ENCODE measurements at places on chromosomes 4 and X.

DNA sequence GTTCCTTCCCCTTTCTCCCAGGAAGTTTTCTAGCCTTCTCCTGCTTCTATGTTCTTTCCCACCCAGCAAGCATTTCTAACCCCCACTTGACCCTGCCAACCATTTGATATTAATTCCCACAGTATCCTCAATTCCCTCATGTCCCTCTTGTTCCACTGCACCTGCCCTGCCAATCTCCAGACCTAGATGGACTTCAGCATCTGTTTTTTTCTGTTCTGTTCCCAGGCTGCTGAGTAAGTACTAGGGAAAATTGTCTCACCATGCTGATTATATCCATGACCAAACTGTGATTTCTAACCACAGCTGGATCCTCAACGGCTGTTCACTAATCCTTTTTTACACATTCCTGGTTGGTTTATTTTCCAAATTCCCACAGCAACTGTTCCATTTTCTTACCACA, 37.7 kb downstream of the CLCN5 start:
- H3K27ac ChIP-seq = no peak overlapping the region
- DNase-seq = no peak
- no peaks in the 10 kb centered on the region for H3K27me3 ChIP-seq
- H3K36me3 ChIP-seq = no peaks in the 10 kb centered on the region

GRCh38 chr4:142700531-142700930, 145.6 kb downstream of the INPP4B start:
- DNase-seq = no peak
- no peaks in the 10 kb centered on the region for H3K4me1 ChIP-seq
- no peaks in the 10 kb centered on the region for H3K36me3 ChIP-seq
- no peaks in the 10 kb centered on the region for H3K27me3 ChIP-seq
- H3K27ac ChIP-seq = no peak overlapping the region

DNA sequence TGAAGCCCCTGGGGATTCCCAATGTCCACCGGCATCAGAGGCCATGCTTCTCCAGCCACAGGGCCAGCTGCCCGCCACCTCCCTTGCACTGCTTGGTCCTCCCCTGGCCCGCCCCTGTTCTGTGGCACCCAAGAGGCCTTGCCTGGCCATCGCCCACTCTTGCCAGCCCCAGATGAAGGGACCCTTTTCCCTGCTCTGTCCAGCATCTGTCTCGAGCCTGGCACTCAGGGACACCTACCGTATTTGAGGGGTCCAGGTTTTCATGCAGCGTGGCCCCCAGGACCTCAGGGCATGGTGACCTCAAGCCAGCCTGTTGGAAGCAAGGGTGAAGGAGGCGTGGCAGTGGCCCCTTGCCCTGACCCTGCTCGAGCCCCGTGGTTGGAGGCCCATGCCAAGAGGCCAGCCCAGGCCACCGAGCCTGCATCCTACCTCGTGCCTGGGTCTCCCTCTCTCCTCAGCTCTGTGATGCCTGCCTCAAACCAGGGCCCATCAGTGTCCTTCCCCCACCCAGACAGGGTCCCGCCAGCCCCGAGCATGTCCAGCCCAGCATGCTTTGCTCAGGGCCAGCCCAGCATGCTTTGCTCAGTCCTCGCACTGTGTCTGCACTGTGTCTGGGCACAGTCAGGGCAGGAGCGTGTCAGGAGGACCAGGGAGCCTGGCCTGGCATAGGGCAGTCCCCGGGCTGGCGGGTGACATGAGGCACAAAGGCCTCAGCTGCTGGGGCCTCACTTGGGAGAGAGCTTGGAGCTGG, 14.3 kb upstream of the FGFR3 start:
- no peaks in the 10 kb centered on the region for H3K36me3 ChIP-seq
- H3K27me3 ChIP-seq = no peaks in the 10 kb centered on the region
- no peak overlapping the region for H3K27ac ChIP-seq
- peaks cover 6% of the 10 kb centered on the region for H3K4me1 ChIP-seq

GRCh38 chrX:53716328-53717088, 30.0 kb upstream of the HUWE1 start:
- H3K27ac ChIP-seq = peak overlapping the region; percentile 38
- DNase-seq = no peak

- no peak for DNase-seq
- no peaks in the 10 kb centered on the region for H3K27me3 ChIP-seq
- no peaks in the 10 kb centered on the region for H3K36me3 ChIP-seq
- no peaks in the 10 kb centered on the region for H3K4me1 ChIP-seq
Measured at GRCh38 chr4:30620711-30621110, 99.5 kb upstream of the PCDH7 start.

DNA sequence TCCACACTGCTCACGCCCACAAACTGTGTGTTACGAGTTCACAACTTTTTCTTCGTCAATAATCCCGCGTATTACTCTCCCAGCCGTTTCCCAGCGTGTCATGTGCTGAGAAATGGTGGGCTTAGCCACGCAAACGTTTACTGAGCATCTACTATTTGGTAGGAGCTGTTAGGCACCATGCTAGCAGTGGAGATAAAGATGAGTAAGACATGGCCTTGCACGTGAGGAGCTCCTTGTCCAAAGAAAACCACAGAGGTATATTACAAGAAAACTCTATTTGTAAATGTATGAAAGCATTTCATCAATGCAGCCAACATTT, 821 bp upstream of the TMEM128 start:
- peak overlapping the region; percentile 79 for H3K4me3 ChIP-seq
- peak overlapping the region; percentile 45 for H3K27ac ChIP-seq
- no peak for DNase-seq
- peaks cover 5% of the 10 kb centered on the region for H3K4me1 ChIP-seq

GRCh38 chr4:168562041-168562571, 65.3 kb downstream of the PALLD start:
- no peaks in the 10 kb centered on the region for H3K27me3 ChIP-seq
- no peak for DNase-seq
- H3K4me3 ChIP-seq = no peak overlapping the region
- peaks cover 46% of the 10 kb centered on the region for H3K4me1 ChIP-seq
- H3K27ac ChIP-seq = peak overlapping the region; percentile 82
- H3K36me3 ChIP-seq = no peaks in the 10 kb centered on the region

DNA sequence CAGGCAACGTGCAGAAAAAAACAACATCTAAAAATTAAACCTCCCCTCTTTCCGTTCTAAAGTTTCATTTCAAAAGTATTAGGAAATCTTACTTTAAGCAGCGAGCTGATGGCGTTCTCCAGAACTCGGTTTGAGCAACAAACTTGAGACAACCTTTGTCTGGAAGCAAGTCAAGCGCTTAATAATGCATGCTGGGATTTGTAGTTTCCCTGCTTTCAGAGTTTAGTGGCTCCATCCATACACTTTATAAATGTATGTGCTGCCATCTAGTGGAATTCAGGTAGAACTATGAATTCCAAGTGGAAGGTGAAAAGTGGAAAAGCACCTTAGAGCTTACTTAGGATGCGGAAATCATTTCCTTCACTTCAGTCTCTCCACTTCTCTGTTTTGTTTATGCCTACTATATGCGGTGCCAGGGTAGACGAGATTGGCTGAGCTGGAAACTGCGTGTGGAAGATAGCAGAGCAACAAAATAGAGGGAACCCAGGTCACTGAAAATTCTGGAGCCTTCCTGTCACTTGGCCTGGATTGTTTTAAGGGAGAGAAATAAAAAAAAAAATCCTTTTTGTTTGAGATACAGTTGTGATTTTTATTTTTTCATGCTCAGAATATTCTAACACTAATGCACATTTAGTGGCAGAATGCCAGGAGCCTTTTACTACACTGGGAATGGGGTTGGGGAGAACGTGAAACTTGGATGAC, at the start of gene BDH2:
Gene BDH2 (minus strand): TSS at position 144 of the 702 bp plus-strand sequence. CDS start 3,580 bp downstream, outside the sequence.
- peaks cover 6% of the 10 kb centered on the region for H3K4me1 ChIP-seq
- H3K36me3 ChIP-seq = no peaks in the 10 kb centered on the region
- peak within 1 kb of the TSS; percentile 32 for H3K4me3 ChIP-seq
- no peak within 1 kb of the TSS for H3K27ac ChIP-seq

- no peaks in the 10 kb centered on the region for H3K36me3 ChIP-seq
- no peaks in the 10 kb centered on the region for H3K27me3 ChIP-seq
- H3K27ac ChIP-seq = no peak overlapping the region
- DNase-seq = no peak
Measured at GRCh38 chrX:141632124-141632523, 42.6 kb downstream of the SPANXA2 start.

GRCh38 chr4:178174756-178175155, 732.5 kb upstream of the AGA start:
- H3K36me3 ChIP-seq = no peaks in the 10 kb centered on the region
- H3K4me1 ChIP-seq = no peaks in the 10 kb centered on the region
- no peak overlapping the region for H3K27ac ChIP-seq
- DNase-seq = no peak
- H3K27me3 ChIP-seq = no peaks in the 10 kb centered on the region

DNA sequence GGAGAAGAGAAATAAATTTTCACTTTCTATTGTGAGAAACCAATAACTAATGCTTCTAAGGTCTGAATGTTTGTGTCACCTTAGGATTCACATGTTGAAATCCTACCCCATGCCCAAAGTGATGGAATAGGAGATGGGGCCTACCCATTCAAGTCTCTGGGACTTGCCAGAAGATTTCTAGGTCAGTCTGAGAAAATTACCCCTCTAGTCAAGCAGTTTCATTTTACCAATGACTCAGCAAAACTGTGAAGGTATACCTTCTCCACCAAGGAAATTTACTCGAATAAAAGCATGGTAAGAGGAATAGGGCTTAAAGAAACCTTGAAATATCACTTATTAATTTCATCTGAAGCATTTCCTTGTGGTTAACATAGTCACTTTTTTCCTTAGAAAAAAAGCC, 23.5 kb upstream of the PAPSS1 start:
- H3K27me3 ChIP-seq = no peaks in the 10 kb centered on the region
- no peak overlapping the region for H3K27ac ChIP-seq
- H3K4me3 ChIP-seq = no peak overlapping the region
- H3K4me1 ChIP-seq = no peaks in the 10 kb centered on the region
- no peaks in the 10 kb centered on the region for H3K36me3 ChIP-seq
- no peak for DNase-seq

- no peak for DNase-seq
- H3K36me3 ChIP-seq = no peaks in the 10 kb centered on the region
- H3K4me3 ChIP-seq = peak overlapping the region; percentile 48
- H3K27me3 ChIP-seq = no peaks in the 10 kb centered on the region
- peak overlapping the region; percentile 31 for H3K27ac ChIP-seq
Measured at GRCh38 chrX:49071877-49072711, 1.7 kb downstream of the PRAF2 start.

Measured in RWPE2 (cell line).